Activated CD8-positive, alpha-beta T cell treated with anti-CD3 and anti-CD28 coated beads for 36 hours (primary cell): ENCODE measurements at places on chromosomes 12 and 14.

- no peaks in the 10 kb centered on the region for H3K4me1 ChIP-seq
- no peak overlapping the region for H3K4me3 ChIP-seq
Measured at GRCh38 chr12:88325076-88325815, 183.1 kb downstream of the TMTC3 start.

- H3K4me3 ChIP-seq = no peak overlapping the region
- peaks cover 4% of the 10 kb centered on the region for H3K4me1 ChIP-seq
- DNase-seq = no peak
- H3K36me3 ChIP-seq = no peaks in the 10 kb centered on the region
- no peak overlapping the region for H3K27ac ChIP-seq
Measured at GRCh38 chr12:70045036-70045435, 198.2 kb upstream of the CNOT2 start.

DNA sequence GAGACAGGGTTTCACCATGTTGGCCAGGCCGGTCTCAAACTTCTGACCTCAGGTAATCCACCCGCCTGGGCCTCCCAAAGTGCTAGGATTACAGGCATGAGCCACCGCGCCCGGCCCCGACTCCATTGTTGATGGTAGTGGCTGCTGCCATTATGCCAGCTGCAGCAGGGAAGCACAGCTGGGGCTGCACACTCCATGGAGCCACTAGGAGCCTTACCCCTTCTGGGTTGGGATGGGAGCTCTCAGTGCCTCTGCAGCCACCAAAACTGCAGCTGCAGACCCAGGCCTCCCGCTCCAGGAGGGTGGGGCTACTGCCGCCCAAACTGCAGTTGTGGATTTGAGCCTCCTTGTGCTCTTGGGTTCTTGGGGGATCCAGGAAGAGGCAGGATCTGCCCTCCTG, 25.9 kb downstream of the TCHP start:
- no peaks in the 10 kb centered on the region for H3K27me3 ChIP-seq
- peaks cover 9% of the 10 kb centered on the region for H3K36me3 ChIP-seq
- no peaks in the 10 kb centered on the region for H3K4me1 ChIP-seq
- no peak overlapping the region for H3K4me3 ChIP-seq

DNA sequence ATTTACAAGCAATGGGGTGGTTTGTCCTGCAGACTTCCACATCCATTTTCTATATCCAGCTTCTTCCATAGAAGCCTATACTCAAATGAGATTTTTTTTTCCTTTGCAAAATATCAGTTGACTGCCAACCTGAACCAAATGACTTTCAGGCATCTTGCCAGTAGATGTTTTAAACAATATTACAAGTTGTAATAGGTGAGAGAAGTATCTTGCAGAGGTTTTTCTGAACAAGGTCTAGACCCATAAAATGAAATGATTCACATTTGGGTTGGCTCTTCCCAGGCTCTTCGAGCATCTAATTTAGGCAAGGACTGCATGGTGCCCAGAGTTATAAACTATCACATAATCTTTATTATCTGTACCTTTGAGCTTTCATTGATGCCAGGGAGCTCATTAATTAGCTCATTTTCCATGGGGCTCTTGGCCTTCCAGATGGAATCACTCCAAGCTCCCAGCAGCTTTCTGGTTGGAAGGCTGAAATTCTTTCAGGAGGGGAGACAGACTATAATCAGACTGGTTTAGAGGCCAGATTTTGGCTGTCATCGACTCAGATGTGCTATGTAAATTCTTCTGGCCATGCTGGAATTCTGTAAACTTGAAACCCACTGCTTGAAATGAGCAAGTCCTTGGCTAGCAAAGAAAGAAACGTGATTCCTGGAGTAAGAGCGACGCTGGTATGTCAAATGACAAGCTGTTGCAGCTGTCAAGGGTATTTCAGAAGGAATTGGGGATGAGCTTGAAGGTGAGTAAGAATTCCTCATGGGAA, 32.2 kb upstream of the DICER1 start:
- no peak overlapping the region for H3K27ac ChIP-seq
- H3K27me3 ChIP-seq = peaks cover 15% of the 10 kb centered on the region
- H3K4me1 ChIP-seq = no peaks in the 10 kb centered on the region
- H3K36me3 ChIP-seq = no peaks in the 10 kb centered on the region
- no peak for DNase-seq

GRCh38 chr14:89259951-89260609, 157.0 kb downstream of the FOXN3 start:
- peak overlapping the region; percentile 10 for H3K27ac ChIP-seq
- H3K36me3 ChIP-seq = peaks cover 51% of the 10 kb centered on the region
- DNase-seq = no peak

GRCh38 chr12:46391630-46392029, 19.1 kb upstream of the SLC38A2 start:
- no peak overlapping the region for H3K27ac ChIP-seq
- H3K27me3 ChIP-seq = no peaks in the 10 kb centered on the region
- peaks cover 8% of the 10 kb centered on the region for H3K36me3 ChIP-seq

DNA sequence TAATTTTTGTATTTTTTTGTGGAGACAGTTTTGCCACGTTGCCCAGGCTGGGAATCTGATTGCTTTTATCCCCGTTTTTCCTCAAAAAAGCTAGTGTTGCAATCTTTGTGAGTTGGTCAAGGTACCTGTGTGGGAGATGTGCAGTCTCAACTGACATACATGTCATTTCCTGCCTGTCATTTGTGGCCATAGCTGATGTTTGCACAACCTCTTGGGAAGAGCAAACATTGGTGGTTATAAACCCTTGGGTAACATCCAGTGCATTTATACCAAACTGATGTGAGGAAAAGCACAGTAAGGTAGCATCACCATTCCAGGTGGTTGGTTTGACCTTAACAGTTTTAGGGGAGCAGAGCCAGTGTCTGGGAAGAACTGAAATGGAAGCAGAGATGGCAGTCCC, 54.7 kb downstream of the ATG14 start:
- no peak overlapping the region for H3K27ac ChIP-seq
- peaks cover 2% of the 10 kb centered on the region for H3K36me3 ChIP-seq
- no peak for DNase-seq
- H3K4me3 ChIP-seq = no peak overlapping the region

DNA sequence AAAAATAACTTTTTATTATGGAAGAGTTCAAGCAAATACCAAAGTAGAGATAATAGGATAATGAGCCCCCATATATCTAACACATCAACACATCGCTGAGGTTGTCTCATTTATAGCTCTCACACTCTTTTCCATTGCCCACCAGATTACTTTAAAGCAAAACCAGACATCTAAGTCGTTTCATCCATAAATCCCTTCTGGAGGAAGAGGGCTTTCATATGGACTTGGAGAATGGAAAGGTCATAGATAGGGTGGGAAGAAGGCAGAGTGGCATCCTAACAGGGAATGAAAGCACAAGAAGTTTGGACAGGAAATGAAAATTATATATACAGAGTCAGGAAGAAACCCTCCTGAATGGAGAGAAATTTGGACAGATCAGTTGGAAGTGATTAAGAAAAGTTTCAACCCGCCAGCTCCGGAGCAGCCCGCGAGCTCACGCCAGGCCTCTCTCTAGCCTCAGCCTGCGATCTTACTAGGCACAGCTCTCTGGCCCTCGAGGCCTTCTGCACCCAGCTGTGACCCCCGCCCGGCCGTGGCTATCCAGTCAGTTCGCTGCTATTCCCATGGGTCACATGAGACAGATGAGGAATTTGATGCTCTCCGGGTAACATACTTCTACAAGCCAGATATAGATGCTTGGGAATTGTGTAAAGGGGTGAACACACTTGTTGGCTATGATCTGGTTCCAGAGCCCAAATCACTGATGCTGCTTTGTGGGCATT, 48.4 kb upstream of the NID2 start:
- DNase-seq = no peak
- H3K4me1 ChIP-seq = no peaks in the 10 kb centered on the region
- no peak overlapping the region for H3K27ac ChIP-seq

- H3K4me3 ChIP-seq = no peak overlapping the region
- H3K36me3 ChIP-seq = no peaks in the 10 kb centered on the region
- DNase-seq = no peak
- H3K27ac ChIP-seq = no peak overlapping the region
Measured at GRCh38 chr12:73106296-73106695, 834.1 kb downstream of the TRHDE start.

DNA sequence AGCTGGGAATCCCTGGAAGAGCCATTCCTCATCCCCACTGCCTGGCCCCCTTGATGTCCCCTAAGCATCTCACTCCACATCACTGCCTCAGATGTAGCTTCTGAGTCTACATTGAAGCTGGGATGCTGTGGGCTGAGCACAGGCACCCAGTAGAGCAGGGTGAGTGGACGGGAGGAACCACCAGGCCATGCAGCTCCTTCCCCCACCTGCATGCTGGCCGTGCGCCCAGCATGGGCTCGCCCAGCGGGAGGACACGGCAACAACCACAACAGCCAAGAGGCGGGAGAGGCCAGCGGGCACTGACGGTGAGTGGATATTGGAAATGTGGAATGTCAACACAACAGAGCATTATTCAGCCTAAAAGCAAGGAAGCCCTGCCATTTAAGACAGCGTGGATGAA, 310.9 kb downstream of the ADGRD1 start:
- DNase-seq = no peak
- no peaks in the 10 kb centered on the region for H3K27me3 ChIP-seq
- H3K4me3 ChIP-seq = no peak overlapping the region
- no peak overlapping the region for H3K27ac ChIP-seq
- H3K4me1 ChIP-seq = no peaks in the 10 kb centered on the region

DNA sequence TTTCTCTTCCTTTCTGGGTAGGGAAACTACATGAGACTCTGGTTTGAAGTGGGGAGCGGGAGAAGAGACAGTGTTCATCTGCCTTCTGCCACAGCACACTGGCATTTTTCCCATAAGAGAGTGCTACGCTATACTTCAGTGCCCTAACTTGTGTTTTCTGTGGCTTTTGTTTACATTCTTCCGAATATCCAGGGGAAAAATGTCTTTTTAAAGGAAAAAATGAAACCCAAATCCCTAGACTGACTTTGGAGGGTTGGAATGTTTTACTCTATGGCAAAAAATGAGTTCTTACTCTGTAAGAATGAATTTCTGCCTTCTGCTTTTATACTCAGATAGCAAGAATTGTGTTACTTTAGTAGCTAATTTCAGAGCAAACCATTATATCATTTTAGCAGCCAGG, 88.1 kb upstream of the TMEM263 start:
- peaks cover 16% of the 10 kb centered on the region for H3K36me3 ChIP-seq
- peaks cover 10% of the 10 kb centered on the region for H3K4me1 ChIP-seq
- H3K27me3 ChIP-seq = no peaks in the 10 kb centered on the region
- H3K27ac ChIP-seq = no peak overlapping the region
- no peak overlapping the region for H3K4me3 ChIP-seq

GRCh38 chr14:102209224-102209966, 69.7 kb downstream of the WDR20 start:
- no peak overlapping the region for H3K27ac ChIP-seq
- no peak overlapping the region for H3K4me3 ChIP-seq
- DNase-seq = no peak
- peaks cover 3% of the 10 kb centered on the region for H3K4me1 ChIP-seq
- H3K27me3 ChIP-seq = no peaks in the 10 kb centered on the region
- peaks cover 9% of the 10 kb centered on the region for H3K36me3 ChIP-seq

DNA sequence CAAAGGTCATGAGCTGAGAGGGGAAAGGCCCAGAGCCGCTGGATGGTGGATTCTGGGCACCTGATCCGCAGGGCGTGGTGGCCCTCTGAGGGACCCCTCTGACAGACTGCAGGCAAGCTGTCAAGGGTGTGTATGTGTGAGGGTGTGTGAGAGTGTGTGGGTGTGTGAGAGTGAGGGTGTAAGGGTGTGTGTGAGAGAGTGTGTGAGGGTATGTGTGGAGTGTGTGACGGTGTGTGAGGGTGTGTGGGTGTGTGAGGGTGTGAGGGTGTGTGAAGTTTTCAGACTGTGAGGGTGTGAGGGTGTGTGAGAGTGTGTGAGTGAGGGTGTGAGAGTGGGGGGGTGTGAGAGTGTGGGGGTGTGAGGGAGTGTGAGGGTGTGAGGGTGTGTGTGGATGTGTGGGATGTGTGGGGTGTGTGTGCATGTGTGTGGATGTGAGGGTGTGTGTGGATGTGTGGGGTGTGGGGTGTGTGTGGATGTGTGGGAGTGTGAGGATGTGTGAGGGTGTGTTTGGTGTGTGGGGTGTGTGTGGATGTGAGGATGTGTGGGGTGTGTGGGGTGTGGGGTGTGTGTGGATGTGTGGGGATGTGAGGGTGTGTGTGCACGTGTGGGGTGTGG, 156.7 kb downstream of the TMEM121 start:
- no peak overlapping the region for H3K4me3 ChIP-seq
- H3K4me1 ChIP-seq = peaks cover 4% of the 10 kb centered on the region
- no peak for DNase-seq
- H3K27ac ChIP-seq = peak overlapping the region; percentile 31
- H3K27me3 ChIP-seq = peaks cover 1% of the 10 kb centered on the region

- DNase-seq = peak; percentile 90
- H3K4me1 ChIP-seq = peaks cover 49% of the 10 kb centered on the region
- peak overlapping the region; percentile 100 for H3K27ac ChIP-seq
Measured at GRCh38 chr14:97458661-97459579, 661.7 kb downstream of the VRK1 start.

DNA sequence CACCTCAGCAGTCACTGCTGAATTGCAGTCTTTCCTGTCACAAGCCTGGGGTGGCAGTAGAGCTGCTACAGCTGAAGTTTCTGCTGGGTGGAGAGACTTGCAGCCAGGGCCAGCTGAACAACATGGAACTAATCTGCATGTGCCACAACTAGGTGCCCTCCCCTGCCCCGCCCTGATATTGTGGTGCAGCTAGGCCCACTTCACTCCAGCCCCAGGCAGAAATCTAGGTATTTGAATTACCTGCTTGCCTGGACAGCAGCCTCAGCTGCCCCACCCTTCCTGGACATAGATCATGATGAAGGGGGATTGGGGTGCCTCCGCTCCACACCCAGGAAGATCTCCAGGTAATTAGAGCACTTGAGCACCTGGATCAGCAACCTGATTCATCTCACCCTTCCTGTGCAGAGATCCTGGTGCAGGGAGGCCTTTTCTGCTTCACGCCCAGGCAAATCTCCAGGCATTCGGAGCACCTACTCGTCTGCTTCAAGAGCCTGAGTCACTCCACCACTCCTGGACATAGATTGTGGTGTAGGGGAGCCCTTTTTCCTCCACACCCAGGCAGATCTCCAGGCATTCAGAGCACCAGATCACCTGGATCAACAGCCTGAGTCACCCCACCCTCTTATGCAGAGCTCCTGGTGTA, 477.0 kb downstream of the SOX5 start:
- DNase-seq = no peak
- H3K36me3 ChIP-seq = no peaks in the 10 kb centered on the region
- no peak overlapping the region for H3K4me3 ChIP-seq

DNA sequence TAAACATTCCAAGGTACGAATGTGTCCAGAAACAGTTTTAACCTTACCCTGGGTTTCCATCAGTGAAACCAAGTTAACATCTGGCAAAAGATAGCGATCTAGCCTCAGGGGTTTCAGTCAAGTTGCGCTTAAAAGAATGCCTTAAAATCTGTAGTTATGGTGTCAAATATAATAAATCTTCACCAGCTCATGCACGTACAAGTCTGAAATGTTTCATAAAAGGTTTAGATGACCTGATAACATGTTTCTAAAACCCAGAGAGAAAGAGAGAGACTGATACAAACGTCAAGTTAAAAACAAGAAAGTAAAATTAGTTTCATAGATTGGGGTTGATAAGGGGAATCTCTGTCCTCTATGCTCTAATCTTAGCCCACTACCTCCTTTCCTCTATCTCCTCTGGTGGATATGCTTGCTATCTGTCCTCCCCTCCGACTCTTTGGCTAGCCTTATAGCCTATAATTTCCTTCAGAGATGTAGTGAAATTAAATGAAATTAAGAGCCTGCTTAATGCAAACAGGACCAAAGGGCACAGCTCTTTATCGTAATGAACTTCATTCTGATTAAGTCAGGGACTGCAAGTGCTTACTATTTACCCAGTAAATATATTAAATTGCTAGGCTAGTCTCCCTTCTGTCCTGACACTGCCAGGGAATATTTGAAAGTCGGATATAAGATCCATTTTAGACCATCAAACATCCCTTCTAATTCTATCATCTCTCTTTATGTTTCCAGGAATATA, 18.4 kb upstream of the FOS start:
- peak overlapping the region; percentile 28 for H3K4me3 ChIP-seq
- H3K27ac ChIP-seq = peak overlapping the region; percentile 99
- peaks cover 2% of the 10 kb centered on the region for H3K27me3 ChIP-seq
- H3K4me1 ChIP-seq = peaks cover 24% of the 10 kb centered on the region
- DNase-seq = no peak
- H3K36me3 ChIP-seq = no peaks in the 10 kb centered on the region
